Stimulated activated CD4-positive, alpha-beta T cell treated with anti-CD3 and anti-CD28 coated beads, Interleukin-12 subunit alpha, Interleukin-12 subunit beta, amount 100 ng/mL, for 24 hours (primary cell): ENCODE measurements at places on chromosomes 6 and 20.

GRCh38 chr6:34810017-34810882 is 18.4 kb downstream of the BLTP3A start:
- DNase-seq: no peak

DNA sequence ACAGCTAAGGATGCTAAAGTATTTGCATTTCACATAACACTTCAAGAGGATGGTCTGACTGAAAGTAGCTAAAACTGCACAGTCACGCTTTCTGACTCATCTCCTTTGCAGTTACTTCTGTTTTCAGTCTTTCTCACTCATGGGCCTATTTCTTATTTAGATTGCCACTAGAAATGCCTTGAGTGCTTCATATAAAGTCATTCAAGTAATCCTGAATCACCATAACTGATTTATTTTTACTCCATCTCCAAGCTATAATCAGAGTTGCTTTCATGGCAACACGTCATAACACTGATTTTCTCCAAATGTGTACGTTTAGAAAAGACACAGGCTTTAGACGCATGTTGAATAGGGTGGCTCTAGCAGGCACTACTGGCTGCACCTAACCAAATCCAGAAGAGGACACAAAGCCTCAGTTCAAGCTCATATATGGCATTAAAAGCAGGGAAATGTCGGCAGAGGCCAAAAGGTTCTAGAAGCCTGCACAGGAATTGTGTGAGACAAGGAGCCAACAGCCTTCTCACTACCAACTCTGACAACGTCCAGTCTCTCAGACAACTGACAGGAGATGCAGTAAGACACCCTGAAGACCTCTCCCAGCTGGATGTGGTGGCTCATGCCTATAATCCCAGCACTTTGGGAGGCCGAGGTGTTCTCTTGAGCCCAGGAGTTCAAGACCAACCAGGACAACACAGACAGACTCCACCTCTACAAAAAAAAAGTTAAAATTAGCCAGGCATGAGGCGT is 64.1 kb upstream of the BEND6 start:
- DNase-seq: no peak

GRCh38 chr20:52289956-52290565 is 98.5 kb upstream of the ZFP64 start:
- DNase-seq: no peak

- DNase-seq: no peak
Observed at GRCh38 chr6:89888871-89889270, 5.4 kb upstream of the GJA10 start.

GRCh38 chr6:166286839-166287271 is 21.3 kb downstream of the PRR18 start:
- DNase-seq: no peak

DNA sequence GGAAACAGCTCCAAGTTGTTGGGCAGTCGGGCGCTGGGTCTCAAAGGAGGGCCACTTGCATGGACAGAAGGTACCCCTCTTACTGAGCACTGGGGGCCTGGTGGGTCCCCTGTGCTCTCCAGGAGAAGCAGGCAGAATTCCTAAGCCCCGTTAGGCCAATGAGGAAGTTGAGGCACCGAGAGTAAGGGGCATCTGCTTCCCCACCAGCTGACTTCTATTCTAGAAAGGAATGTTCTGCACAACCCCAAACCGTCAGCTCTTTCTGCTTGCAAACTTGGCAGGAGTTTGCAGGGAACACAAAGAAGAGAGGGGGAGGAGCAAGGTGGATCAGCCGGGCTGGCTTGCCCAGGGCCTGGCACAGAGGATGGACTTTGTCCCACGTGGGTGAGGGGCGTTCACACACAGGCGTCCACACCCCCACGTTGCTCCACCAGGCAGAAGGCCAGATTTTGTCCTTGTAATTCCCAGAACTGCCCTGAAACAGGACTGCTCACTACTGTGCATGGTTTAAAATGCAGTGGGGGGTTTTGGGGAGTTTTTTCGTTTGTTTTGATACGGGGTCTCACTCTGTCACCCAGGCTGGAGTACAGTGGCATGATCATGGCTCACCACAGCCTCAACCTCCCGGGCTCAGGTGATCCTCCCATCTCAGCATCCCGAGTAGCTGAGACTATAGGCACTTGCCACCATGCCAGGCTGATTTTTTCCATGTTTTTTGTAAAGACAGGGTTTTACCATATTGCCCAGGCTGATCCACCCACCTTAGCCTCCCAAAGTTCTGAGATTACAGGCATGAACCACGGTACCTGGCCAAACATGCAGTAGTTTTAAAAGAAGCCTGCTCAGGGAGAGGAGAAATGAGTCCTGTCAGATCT is 93.3 kb downstream of the SNX5 start:
- no peak for DNase-seq

GRCh38 chr6:156868385-156868784 is 91.2 kb downstream of the ARID1B start:
- DNase-seq: no peak

- no peak for DNase-seq
Observed at GRCh38 chr6:34656378-34657036, 40.1 kb downstream of the ILRUN start.

GRCh38 chr6:33700391-33701050 is 11.0 kb downstream of the UQCC2 start:
- DNase-seq: peak; percentile 42

- no peak for DNase-seq
Observed at GRCh38 chr20:60035-60918, 27.2 kb upstream of the DEFB125 start.

GRCh38 chr20:15923030-15923776 is 650.0 kb downstream of the KIF16B start:
- no peak for DNase-seq

DNA sequence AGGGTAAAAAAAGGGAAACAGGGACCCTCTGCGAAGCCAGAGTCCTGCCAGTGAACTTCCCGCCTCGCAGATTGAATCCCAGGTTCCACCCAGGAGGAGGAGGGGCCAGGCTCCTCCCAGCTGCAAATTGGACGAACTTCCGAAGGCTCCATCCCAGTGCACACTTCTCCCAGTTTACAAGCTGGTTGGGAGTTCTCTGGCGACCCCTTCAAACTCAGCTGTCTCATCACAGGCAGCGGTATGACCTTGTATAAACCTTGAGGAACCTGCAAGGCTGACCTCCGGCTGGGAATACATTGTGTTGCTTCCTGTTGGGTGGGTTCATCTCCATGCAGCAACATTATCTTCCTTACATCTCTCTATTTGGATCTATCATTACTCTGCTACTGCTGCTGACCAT is 962.7 kb downstream of the GRIK2 start:
- DNase-seq: no peak

DNA sequence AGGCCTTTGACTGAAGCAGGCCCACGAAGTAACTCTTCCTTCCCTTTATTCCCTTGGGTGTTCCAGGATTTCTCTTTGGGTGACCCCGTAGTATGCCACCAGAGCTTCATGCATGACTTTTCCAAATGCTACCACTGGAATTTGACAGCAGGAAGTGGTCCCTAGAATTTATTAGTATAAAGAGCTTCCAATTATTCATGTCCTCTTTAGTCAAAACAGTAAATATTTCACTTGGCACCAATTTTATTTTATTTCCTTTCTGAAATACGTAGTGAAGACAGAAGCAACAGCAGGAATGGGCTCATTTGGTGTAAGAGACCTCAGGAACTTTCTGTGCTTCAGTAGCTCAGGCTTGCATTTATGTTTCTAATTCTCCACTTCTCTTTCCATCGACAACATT is 151.3 kb downstream of the LCA5 start:
- DNase-seq: no peak

DNA sequence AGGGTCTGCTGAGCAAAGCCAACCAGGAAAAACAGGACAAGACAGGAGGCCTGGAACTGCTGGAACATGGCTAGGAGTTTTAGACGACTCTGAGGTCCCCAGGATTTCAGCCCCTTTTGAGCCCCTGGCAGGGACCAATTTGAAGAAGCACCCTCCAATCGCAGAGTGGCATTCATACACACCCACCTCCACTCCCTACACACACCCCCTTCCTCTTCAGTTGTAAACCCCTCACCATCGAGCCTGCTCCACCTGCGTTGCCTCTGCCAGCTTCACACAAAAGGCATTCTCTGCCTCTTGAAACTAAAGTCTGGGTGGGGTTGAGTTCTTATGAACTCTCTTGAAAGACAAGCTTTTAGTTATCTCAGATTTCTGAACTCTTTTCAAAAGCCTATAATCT is at the start of gene GPX6:
GPX6 (minus strand) TSS at position 118 of the 400 bp plus-strand sequence; CDS start at position 68, 50 bp downstream.
- DNase-seq: no peak

DNA sequence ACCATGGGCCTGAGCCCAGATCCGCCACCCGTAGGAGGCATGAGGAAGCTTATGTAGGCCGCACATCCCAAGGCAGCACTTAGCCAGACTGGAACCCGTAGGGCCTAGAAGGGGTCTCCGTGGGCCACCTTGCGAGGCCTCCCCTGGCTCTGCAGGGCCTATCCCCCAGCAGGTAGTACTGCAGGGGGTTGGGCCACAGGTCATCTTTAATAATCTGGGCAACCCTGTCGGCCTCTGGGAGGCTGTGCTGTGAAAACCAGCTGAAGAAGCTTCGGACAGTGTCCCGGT is 18.5 kb downstream of the PLAGL2 start:
- DNase-seq: no peak

GRCh38 chr6:99822741-99823512 is 171.1 kb downstream of the MCHR2 start:
- DNase-seq: no peak

- no peak for DNase-seq
Observed at GRCh38 chr6:145964948-145965366, 799 bp upstream of the SHPRH start.

DNA sequence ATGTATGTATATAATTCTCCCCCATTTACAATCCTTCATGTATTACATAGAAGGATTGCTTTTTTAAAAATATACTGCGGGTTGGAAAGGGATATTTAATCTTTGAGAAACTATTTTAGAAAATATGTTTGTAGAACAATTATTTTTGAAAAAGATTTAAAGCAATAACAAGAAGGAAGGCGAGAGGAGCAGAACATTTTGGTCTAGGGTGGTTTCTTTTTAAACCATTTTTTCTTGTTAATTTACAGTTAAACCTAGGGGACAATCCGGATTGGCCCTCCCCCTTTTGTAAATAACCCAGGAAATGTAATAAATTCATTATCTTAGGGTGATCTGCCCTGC is 3.6 kb downstream of the FOXC1 start:
- no peak for DNase-seq

DNA sequence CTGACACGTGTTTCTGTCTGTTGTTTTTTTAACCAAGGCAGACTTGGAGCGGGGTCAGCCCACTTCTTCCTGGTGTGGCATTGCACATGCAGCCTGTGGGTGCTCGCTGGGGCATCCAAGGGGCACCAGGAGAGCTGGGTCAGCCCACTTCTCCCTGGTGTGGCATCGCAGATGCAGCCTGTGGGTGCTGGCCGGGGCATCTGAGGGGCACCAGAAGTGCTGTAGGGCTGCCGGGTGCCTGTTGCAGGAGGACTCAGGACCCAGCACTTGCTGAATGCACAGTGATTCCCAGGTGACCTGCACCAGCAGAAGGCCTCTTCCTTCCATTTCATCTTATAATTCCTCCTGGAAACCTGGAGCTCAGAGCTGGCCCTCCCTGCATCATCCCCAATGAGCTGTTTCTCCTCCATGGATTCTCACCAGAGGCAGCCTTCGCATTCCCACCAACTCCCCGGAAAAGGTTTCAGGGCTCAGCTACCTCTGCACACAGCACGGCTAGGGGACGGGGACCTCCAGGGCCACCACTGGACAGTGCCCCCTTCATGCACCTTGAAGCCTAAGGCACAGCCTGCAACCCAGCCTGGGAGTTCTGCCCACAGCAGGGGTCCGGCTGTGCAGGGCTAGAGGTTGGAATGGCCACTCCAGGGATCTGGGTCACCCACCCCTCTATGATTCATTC is 218.8 kb downstream of the TAF4 start:
- DNase-seq: no peak

DNA sequence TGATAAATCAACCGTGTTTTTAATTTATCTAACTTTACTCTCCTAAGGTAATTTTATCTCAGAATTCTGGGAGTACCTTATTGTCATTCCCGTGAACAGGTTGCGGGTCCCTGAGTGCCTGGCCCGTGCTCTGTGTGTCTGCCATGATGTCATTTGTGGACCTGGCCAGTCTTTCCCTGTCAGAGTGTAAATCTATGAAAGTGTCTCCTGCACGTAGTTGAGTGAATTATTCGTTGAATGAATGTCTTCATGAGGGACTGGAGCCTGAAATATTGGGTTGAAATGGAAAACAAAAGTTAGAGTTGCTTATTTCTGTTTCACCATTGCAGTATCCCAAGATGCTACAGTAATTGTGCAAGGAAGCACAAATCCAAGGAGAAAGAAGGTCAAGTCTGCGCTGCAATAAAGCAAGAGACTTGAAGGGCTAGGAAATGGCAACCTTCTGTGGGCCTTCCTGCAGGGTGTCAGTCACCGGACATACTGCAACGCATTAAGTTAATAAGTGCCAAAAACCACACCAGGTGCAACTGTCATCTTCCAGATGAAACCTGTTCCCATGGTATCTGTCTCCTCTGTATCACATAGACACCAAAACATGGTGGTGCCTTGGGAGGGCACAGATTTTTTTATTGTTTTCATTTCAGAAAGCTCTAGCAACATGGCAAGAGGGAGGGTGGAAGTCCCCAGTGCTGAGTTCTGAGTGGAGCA is 135.5 kb downstream of the ZDHHC14 start:
- no peak for DNase-seq

DNA sequence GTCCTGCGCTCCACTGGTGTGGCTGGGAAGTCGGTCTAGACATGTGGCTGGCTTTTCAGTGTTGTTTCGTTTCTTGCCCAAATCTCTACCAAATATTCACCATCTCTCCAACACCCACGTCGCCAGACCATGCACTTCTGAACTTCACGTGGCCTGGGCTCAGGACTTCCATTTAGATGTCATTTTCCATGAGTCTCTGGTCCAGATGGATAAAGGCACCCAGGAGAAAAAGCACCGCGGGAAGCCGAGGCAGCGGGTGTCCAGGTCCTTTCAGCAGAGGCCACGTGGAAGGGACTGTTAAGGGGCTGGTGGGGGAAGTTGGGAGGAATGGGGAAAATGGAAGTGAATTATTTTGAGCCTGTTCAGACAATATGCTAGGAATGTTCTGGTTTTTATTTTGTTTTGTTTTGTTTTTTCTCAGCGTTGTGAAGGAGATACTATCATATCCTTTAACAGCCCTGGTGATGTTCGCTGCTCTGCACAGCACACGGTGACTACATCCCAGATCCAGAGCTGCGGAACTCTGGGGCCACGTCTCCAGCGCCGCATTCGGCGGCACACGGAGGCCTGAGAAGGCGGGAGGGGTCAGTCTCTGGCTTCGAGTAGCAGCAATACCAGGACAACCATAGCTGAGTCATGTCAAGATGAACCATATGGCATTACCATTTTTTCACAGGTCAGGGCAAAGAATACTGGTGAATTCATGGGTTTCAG is 230.3 kb downstream of the THBS2 start:
- no peak for DNase-seq

- DNase-seq: no peak
Observed at GRCh38 chr20:53138454-53139262, 166.5 kb downstream of the TSHZ2 start.
